T follicular helper cell (primary cell): ENCODE measurements at places on chromosomes 16 and 17.

DNA sequence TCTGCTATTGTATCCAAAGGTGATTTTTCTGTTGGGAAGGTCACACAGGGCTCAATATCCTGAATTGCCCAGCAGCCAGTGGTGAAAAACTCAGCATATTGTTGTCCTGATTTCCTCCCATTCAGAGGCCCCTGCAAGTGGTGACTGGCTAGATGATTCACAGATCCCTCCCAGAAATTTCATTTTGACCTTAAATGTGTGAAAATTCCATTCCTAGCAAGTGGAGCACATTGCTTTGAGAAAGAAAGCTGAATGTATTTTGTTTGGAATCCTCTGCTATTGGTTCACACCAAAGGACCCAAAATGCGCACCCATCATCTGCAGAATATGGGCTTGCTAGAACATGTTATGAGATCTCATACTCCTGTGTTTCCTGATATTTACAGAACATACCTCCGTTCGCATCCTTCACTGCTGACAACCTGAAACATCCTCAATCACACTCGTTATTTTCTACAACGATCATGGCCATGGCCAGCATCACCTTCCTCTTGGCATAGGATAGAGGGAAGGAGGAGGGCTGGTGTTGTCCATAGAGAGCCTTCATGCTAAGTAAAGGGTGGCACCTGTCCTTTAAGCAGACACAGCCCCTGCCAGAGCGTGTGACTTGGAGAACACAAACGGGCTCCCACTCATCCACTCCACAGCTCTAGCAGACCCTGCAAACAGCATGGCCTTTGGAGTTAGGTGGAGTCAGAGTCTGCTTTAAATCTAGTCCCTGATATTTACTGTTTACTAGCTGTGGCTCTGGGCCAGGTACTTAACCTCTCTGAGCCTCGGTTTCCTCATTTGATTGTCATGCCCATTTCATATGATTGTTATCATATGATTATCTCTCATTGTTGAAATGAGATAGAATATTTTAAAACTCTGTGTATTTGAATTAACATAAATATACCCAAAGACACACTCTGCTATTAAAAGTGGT is 30.4 kb upstream of the NFAT5 start:
- no peak for DNase-seq

- no peak for DNase-seq
Observed at GRCh38 chr16:81505011-81505661, 60.5 kb downstream of the CMIP start.

DNA sequence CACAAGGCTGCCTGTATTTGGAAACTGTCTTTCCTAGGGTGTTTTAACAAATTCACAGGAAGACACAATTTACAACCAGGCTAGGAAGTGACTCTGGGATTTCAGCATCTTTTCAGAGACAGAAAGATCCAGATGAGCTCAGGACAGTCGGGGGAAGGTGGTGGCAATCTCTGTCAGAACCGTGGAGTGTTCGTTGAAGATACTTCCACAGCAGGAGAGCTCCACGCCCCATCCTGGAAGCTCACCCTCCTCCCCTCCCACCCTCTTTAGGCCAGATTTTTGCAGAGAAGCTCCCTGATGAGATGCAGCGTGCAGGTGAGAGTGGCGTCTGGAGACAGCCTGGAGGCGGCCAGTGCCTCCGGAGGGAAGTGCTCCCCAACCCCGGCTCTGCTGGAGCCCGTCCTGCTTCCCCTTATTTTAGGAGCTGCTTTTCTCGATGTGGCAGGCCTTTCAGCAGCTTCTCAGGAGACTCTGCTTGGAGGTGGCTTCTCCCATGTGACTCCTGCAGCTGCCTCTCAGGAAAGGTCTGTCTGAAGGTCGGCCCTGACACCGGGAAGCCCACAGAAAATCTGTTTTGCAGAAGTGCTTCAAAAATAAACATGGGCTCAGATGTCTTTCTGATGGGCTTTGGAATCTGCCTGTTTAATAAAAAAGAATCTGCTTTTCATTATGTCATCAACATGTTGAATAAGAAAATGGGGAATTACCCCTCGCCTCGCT is 186.4 kb upstream of the CHMP6 start:
- no peak for DNase-seq

- no peak for DNase-seq
Observed at GRCh38 chr17:39663340-39663687, 1.8 kb upstream of the TCAP start.

GRCh38 chr16:50841081-50841886 is 99.4 kb downstream of the CYLD start:
- DNase-seq: peak; percentile 4

DNA sequence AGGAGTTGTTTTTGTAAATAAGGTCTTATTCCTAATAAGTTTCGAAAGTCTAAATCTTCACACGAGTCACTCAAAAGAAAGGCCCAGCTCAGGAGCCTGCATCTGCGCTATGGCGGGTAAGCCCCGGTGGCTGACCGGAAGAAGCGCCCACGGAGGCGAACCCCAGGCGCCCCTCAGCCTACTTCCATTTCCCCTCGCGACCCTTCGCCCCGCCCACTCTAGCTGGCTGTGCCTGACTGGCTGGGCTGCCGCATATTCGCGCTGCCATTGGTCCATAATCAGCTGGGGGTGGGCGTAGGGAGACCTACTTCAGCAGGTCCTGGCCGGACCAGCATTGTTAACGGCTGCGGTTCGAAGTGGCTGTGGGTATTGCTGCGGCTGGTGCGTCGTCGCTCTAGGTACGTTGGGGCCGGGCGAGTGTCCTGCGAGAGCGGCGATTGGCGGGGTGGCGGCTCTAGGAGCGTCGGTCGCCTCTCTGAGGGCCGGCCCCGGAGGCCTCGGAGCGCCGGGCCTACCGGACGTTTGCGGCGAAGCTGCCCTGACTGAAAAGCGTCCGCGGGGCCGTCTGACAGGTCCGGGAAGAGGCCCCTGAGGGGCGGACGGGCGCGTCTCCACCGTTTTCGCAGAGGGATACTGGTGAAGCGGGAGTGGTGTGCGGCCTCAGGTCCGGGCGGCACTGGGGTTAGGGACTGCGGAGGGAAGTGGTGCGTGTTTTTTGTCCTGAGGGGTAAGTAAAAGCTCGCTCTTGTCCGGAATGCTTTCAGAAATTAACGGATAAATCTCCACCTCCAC is at the start of gene ATF7IP2:
TSS of gene ATF7IP2 (plus strand) at position 337 of the 792 bp plus-strand sequence. CDS start 44,560 bp downstream, outside the sequence.
- DNase-seq: peak; percentile 72

DNA sequence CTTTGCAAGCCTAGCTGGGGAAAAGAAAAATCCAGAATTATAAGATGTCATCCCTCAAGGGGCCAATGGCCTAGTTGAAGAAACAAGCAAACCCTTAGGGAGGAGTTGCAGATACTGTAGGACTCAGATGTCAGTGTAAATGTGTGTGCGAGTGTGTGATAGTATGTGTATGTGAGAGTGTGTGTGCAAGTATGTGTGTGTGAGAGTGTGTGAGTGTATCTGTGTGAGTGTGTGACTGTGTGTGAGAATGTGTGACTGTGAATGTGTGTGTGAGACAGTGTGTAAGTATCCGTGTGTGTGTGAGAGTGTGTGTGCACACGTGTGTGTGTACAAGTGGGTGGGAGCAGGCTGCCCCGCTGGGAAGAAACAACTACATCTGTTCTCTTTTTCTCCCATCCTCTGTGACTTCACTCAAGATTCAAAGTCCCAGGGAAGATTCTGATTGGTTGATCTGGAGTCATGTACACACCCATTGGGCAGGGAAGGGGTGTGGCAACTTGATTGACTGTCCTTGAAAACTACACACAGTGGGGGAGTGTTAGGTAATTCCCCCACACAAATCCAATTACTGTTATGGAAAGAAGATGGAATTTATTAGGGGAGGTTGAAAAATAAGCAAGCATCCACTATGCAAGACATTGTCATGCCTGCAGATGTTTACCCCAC is 40.7 kb downstream of the IRX3 start:
- DNase-seq: no peak

- no peak for DNase-seq
Observed at GRCh38 chr16:58850678-58851020, 116.5 kb upstream of the GOT2 start.

- peak; percentile 67 for DNase-seq
Observed at GRCh38 chr16:67883872-67884261, 818 bp upstream of the NRN1L start.

GRCh38 chr17:21025451-21025850 is 17.4 kb downstream of the USP22 start:
- no peak for DNase-seq

DNA sequence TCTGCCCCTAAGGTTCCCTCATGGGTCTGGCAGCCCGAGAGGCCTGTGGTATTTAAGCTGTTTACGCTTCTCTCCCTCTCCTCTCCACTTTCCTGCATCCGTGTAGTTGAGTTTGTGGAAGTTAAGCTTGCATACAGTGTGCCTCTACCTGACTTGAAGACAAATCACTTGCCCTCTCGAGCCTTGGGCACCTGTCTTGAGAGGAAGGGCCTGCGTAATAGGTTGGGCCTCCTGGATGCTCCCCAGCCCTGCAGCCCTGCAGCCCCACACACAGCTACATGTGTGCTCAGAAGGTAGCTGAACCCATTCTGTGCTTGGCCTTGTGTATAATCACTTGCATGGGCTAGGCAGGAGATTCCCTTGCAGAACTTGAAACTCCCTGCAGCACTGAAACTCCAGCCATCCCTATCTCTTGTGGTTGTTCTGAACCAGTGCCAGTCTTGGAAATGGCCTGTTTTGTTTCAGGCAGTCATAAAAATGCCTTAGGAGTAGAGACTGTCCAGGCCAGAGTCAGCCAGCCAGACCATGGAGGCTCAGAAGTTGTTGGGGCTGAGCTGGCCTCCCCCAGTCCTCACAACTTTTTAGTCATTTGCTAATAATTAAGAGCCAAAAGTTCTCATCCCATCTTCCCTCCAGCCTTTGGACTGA is 134.6 kb downstream of the CLEC16A start:
- DNase-seq: no peak

DNA sequence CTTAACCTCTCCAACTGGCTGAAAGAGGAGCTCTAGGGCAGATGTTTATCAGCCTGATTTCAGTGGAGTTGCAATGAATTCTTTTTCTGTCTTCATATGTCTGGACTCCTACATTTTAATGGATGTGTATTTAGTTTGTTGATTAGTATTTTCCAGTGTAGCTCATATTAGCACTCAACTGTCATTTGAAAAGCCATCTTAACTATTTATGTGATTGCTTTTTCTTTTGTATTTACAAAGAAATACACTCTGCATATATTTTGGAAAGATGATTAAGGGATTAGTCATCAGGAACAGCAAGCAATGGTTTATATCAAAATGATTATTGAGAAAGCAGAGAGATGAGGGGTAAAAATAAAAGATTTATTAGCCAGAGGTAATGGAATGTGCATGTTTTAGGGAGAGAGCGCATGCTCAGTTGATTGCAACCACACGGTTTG is 71.1 kb downstream of the WWOX start:
- DNase-seq: no peak

GRCh38 chr16:89261691-89262563 is 44.4 kb downstream of the ZNF778 start:
- DNase-seq: no peak

GRCh38 chr17:43820759-43821158 is 12.2 kb downstream of the MPP3 start:
- DNase-seq: no peak

DNA sequence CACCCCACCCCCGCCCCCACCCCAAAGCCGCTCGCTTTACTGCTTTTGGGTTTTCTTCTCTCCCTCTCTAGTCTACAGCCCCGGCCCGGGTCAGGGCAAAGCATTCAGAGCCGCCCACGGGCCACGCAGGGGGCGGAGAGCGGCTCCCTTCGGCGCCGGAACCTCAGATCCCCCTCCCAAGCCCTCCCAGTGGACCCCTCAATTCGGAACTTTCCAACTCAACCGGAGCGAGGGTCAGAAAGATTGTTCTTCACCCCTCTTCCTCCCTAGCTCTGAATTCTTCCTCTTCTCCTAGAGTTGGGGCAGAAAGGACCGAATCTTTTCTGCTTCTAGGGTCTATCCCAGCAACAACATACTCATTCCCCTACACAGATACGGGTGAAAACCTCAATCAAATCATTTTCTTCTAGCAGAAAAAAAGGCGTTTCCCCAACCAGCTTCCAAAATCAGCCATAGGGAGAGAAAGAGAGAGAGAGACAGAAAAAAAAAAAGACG is 1.0 kb downstream of the HOXB2 start:
- no peak for DNase-seq

DNA sequence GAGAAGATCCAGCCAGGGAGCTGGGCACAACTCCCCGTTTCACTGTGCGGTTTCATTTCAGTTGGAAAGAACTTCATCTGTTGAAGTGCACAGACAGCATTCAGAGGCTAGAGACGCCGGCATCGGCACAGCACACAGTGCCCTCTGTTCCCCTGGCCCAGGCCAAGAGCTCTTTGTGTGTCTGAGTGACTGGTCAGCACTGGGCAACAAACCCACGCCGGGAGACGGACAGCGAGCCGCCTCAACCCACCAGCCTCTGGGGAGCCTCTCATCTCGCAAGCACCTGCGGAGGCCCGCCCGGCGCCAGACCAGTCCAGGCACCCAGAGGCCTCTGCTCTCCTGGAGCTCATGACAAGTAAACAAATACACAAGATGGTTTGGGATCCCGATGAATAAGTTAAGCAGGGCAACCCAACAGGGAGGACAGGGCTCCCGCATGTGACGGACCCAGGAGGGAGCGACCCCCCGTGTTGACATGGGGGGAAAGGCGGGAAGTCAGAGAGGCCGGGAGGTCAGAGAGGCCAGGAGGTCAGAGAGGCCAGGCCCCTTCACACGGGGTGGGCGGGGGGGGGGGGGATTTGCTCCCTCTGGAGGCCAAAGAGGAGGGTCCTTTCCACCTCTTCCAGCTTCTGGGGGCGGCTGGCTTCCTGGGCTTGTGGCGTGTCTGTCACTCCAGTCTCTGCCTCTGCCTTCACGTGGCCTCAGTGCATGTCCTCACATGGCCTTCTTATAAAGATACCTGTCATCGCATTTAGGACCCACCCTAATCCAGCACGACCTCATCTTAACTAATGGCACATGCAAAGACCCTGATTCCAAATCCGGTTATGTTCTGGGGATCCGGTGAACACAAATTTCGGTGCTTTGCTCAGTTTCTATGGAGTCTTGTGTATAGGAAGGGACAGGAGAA is 25.8 kb upstream of the KLHDC4 start:
- DNase-seq: no peak
